Activated effector memory CD4-positive, alpha-beta T cell treated with Interleukin-2 at 50 U/mL for 16 hours (primary cell): ENCODE measurements at places on chromosomes 16 and 17.

GRCh38 chr17:76848670-76849069 lies 19.5 kb upstream of the MGAT5B start:
- no peak for DNase-seq

DNA sequence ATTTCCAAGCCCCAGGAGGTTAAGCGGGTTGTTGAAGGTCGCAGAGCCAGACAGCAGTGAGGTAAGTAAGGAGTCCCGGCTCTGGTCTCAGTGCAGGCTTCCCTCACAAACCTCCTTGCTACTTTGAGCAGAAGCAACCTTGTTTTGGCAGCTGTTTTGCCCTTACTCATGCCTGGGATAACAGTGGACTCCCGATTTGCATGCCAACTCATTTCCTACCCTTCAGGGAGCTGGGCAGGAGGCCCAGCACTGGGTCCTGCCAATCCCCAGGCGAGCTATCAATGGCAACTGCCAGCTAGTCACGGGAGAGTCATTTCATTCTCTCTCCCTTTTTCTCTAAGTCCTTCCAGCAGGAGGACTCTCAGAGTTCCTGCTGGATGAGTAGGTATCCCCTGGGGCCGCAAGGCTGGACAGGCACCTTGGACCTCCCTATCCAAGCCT lies 72.0 kb upstream of the KSR1 start:
- no peak for DNase-seq

DNA sequence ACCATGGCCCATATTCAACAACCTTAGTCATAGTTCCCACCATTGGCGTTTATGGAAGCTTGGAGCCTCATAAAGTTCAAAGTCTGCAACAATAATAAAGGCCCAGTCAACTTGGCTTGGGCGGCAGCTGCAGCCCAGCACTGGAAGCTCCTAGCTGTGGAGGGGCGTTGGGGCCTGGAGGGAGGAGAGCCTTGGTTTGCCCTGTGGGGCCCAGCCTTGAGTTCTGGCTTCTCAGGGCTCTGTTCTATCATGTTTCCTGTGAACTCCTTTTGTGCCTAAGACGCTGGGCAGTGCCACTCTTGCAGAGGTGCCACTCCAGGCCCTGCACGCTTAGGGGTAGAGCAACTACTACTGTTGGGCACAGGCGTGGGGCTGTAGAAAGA lies 927 bp upstream of the ENGASE start:
- no peak for DNase-seq

DNA sequence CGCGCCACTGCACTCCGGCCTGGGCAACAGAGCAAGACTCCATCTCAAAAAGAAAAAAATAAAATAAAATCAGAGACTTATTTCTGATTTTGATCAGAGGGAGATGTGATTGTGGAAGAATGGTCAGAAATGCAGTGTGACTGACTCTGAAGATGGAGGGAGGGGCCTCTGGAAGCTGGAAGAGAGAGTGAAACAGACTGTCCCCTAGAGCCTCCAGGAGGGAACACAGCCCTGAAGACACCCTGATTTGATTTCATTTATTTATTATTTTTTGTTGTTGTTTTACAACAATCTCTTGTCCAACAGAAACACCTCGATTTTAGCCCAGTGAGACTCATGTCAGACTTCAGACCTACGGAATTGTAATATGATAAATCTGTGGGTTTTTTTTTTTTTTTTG lies 26.1 kb downstream of the BCL7C start:
- no peak for DNase-seq

- no peak for DNase-seq
Observed at GRCh38 chr17:20171741-20172365, 162.7 kb downstream of the SPECC1 start.

- no peak for DNase-seq
Observed at GRCh38 chr16:77842468-77842867, 54.1 kb downstream of the VAT1L start.

DNA sequence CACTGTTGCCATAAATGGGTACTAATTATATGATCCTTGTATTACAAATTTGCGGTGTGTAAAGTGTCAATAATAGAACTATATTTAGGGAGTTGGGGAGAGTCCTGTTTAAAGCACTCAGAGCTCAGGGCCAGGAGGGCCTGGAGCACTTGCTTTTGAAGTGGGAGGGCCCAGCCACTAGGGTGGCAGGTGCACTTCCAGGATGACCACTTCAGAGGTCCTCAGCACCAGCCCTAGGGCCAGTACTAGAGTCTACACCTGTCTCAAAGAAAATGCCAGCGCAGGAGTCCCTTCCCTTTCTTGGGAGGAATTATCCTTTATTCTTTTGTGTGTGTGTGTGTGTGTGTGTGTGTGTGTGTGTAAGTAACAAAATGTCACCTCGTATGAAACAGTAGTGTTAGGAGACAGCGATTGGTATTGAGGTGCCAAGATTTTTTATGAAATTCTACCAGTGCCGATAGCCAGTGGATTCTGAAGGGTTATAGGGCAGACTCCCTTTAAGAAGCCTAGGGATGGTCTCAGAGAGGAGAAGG lies 31.9 kb downstream of the MYO18A start:
- DNase-seq, result no peak

DNA sequence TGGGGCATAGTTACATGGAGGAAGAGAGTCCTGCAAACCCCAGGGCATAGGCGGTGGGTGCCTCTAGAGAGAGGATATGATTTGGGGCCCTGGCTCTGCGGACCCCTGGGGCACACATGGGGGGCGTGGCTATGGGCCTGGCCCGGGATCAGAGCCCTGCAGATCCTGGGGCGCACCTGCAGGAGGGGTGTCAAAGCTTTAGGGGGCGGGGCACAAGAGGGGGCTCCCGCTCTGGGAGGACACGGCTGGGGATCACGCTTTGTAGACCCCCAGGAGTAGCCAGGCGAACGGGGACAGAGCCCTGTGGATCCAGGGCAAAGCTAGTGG lies 497 bp downstream of the BCL7C start:
- no peak for DNase-seq

- no peak for DNase-seq
Observed at GRCh38 chr17:62059414-62059813, 5.7 kb downstream of the MED13 start.
